ENCODE measurements at places on chromosomes 5 and 9.

- DNase-seq = no peak
Measured at GRCh38 chr5:98470747-98471146, 302.7 kb upstream of the RGMB start.

DNA sequence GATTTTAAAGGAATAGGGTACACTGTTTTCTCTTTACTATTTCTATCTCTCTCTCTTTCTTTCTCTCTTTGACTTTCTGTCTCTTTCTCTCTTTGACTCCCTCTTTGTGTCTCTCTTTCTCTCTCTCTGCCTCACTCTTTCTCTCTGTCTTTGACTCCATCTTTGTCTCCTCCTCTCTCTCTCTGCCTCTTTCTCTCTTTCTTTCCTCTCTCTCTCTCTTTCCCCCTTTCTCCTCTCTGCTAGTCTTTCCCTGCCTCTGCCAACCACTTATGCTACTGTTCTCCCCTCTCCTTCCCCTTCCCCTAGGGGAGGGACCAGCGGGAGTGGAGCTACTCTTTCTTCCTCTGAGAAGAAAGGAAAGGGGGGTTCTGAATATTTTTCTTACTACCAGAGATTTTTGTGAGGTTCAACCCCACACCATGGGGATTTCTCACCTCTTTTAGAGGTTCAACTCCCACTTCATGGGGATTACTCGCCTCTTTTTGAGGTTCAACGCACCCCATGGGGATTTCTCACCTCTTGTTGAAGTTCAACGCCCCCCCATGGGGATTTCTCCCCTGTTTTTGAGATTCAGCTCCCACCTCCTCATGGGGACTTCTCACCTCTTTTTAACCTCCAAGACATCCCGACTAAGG, 309.9 kb downstream of the NR3C1 start:
- DNase-seq = no peak

GRCh38 chr9:93653760-93654159, 77.4 kb downstream of the PHF2 start:
- DNase-seq = no peak

- DNase-seq = no peak
Measured at GRCh38 chr9:83219154-83219923, 156.4 kb upstream of the RASEF start.

GRCh38 chr5:151252762-151253604, at the start of gene GM2A:
TSS of gene GM2A (plus strand) at chr5:151253185. CDS start at chr5:151253217, 32 bp downstream.
- DNase-seq = peak; percentile 95

DNA sequence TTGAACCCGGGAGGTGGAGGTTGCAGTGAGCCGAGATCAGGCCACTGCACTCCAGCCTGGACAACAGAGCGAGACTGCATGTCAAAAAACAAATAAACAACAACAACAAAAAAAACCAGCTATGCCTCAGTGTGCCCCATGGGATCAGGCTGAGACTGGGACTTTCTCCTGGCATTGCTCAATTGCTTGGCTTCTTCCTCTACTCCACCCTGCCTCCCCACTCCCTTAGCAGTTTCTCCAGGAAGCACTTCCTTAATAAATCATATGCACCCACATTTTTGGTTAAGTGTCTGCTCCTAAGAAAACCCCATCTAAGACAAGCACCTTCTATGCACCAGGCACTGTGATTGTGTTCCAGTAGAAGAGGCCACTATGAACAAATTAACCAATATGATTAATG, 41.0 kb upstream of the TMEM252 start:
- no peak for DNase-seq

GRCh38 chr9:130442746-130443455, 1.9 kb upstream of the ASS1 start:
- no peak for DNase-seq

- DNase-seq = no peak
Measured at GRCh38 chr9:88889386-88889785, 101.9 kb upstream of the S1PR3 start.

DNA sequence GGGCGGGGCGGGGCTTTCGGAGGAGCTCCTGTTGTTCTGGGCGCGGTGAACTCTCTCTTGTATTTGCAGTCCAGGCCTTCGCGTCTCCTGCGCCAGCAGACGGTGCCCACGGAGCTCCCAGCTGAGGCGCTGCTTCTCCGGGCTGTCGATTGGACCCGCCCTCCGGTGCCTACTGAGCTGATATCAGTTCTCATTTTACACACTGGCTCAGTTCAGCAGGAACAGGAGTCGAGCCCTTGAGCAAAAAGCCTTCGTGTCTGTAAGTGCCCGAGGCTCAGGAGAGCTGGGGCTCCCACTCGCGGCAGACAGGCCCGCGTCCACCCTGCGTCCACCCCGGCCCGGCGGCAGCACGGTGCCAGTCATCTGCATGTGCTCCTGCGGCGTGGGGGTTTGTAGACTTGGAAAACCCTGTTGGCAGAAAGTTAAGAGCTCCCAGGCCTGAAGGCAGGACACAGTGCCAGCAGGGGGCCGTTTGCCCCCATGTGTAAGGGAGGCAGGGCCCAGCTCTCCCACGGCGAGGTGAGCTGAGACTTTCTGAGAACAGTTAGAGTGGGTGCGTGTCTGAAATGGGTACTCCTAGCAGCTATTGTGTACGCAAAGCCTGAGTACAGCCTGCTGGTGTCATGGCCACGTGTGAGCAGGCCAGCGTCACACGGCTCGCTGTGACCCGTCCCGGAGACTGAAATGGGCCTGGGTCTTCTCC, 231.5 kb downstream of the FANCC start:
- DNase-seq = no peak

- no peak for DNase-seq
Measured at GRCh38 chr5:30596495-30597064, 596.9 kb upstream of the CDH6 start.

DNA sequence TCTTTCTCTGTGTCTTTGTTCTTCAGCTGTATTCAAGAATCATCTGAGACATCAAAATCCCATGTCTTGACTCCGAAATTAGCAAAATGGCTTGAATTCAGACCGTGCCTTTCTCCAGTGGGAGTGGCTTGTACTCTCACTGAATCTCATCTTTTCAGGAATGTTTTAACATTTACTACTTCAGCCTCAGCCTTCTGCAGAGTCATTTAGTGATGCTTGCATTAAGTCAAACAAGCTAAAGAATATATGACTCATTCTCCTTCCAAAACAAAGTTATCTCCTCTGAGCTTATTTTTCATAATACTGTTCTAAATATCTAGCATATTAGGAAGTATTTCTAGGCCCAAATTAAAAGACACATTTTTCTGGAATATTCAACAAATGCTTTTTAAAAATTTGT, 205.3 kb downstream of the CDH10 start:
- DNase-seq = no peak

DNA sequence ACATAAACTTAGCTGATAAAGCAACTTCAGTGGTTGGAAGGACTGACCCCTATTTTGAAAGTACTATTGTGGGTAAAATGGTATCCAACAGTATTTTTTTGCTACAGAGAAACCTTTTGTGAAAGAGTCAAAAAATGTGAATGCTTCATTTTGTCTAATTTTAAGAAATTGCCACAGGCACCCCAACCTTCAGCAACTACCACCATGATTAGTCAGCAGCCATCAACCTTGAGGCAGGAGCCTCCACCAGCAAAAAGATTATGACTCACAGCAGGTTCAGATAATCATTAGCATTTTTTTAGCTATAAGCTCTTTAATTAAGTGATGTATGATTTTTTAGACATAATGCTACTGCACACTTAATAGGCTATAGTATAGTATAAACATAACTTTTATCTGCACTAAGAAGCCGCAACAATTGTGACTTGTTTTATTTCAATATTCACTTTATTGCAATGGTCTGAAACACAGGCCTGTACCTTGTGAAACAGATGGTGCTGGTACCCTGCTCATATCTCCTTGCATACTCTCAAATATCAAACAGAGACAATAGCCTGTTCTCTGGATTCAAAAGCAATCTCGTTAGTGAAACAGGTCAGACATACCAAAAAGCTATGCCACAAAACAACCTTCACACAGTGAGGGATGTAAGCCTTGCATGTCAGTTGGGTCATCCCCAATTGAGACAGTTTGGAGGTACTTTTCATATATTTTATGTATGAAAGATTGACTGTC, 261.2 kb upstream of the FAM174A start:
- no peak for DNase-seq

DNA sequence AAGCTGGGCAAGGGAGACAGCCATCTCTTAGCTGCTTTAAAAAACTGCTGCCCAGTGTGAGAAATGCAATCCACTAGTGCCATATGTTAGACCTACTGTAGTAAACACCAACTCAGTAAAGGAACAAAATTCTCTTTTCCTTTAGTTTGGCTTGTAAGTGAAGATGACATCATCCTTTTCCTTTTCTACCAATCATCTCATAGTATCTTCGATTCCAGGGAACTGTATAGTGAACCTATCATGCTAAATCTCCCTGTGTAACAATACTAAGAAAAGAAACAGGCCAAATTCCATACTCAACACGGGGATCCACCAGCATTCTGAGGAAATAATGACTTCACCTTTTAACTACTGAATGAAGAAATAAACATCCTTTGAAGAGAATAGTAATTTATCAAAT, 100.1 kb downstream of the RAPGEF6 start:
- DNase-seq = no peak

GRCh38 chr9:90504486-90504885, 138.1 kb downstream of the DIRAS2 start:
- no peak for DNase-seq

DNA sequence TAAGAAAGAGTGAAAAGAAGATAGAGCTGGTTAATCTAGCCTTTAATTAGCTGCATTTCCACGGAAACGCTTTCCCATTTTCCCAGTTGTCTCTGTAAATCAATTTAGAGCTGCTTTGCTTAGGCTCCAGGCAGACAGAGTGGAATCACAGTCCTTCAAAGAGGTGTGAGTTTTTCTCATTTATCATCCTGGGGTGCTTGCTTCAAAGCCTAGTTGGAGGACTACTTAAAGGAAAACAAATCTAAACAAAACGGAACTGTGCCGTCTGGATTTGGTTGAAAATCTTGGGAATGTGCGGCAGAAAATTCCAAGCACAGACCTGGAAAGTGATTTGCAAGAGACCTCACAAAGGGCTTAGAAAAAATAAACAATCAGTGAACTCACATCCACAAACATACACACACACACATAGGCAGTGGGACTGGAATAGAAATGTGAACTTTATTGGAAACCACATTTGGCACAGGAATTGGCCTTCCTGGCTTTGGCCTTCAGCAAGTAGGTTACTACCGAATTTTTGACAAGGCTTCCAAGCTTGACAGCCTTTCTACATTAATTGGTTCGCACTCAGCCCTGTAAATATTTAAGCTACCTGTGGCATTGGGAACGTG, 235.2 kb upstream of the SLC24A2 start:
- DNase-seq = no peak

GRCh38 chr9:70405808-70406433, 8.5 kb downstream of the KLF9 start:
- no peak for DNase-seq

- no peak for DNase-seq
Measured at GRCh38 chr9:88287972-88288371, 100.3 kb upstream of the SPIN1 start.

DNA sequence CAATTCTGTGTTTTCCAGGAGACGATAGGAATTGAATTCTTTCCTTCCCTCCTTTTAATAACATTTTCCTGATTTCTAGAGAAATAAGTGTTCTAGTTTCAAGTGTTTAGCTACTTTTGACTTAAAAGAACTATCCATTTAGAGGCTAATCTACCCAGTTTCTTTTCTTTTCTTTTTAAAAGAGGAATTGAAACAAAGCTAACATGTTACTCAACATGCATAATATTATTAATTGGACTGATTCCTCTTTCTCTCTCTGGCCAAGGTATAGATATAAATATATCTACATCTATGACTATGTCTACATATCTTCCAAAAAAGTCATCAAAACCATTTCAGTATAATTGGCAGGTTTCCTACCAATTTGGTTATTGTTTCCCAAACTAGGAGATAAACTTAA, 309.8 kb downstream of the TRPM3 start:
- DNase-seq = no peak

Measured in stimulated activated CD8-positive, alpha-beta memory T cell treated with anti-CD3 and anti-CD28 coated beads, Interleukin-15, amount 100 ng/mL, for 4 hours (primary cell).